Foreskin keratinocyte (primary cell): ENCODE measurements at places on chromosomes 13 and 19. TPM values are rescaled to one million over a fixed set of nuclear protein-coding genes. Genes with fewer than 3 reads are reported as not detected.

DNA sequence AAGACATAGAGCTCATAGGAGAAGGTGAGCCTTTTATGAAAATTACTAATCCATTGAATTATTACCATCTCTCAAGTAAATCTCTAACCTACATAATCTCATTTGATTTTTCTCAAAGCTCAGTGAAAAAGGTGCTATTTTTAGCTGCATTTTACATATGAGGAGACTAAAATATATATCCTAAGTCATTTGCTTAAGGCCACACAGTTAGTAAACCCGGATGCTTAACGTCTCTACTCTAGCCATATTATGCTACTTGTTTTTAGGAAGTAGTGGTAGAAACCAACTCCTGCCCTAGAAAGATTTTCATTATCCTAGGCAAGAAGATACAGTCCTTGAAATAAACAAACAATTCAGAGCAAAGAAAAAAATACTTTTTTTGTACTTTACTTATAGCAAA, 108.9 kb downstream of the RBM26 start:
- DNase-seq, result no peak

GRCh38 chr13:37488726-37489125, 109.8 kb downstream of the POSTN start:
- no peak for DNase-seq

DNA sequence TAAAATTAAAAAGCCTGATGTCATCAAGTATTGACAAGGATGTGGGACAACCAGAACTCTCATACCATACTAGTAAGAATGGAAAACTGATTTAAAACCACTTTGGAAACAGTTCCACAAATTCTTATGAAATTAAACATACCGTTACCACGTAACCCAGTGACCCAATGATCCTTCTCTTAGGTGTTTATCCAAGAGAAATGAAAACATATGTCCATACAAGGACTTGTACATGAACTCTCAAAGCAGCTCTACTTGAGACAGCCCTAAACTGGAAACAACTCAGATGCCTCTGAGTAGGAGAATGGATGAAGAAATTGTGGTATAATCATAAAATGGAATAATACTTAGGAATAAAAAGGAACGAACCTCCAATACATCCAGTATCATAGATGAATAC, 27.6 kb downstream of the SLC6A16 start:
- DNase-seq, result no peak

- DNase-seq, result no peak
These were observed 7.4 kb upstream of the TBXA2R start for GRCh38 chr19:3613818-3614661.

DNA sequence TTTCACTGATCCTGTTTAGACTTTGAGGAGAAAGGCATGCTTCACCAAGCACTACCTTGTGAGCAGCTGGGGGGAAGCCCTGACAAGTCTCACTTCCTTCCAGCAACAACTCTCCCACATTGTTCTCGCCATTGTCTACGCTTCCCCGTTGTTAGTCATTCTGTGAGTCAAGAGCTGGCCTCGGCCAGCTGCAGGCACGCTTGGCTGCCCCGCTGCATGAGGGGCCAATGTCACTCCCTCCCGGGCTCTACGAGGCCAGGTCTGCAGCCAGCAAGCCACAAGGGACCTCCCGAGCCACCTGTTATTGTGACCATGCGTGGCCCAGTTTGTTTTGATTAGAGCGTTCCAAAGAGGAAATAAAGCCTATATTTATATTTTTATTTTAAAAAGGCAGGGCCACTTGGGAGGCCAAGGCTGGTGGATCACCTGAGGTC, 220.9 kb downstream of the FOXO1 start:
- peak; percentile 99 for DNase-seq

Gene KCTD15
- 14.8 and 19.0 TPM in 2 replicates for polyA plus RNA-seq

- DNase-seq, result no peak
These were observed 642 bp downstream of the ZNF571 start for GRCh38 chr19:37593996-37594303.

GRCh38 chr13:81406639-81407292, 1065.8 kb upstream of the SPRY2 start:
- no peak for DNase-seq

Gene NCCRP1
- 0.23 and 0.46 TPM in 2 replicates for polyA plus RNA-seq

Gene CYP4F2
- 0.02 TPM in 1 of 2 replicates, not detected in the other for polyA plus RNA-seq

GRCh38 chr13:90281709-90282108, 1065.8 kb upstream of the MIR17HG start:
- no peak for DNase-seq

DNA sequence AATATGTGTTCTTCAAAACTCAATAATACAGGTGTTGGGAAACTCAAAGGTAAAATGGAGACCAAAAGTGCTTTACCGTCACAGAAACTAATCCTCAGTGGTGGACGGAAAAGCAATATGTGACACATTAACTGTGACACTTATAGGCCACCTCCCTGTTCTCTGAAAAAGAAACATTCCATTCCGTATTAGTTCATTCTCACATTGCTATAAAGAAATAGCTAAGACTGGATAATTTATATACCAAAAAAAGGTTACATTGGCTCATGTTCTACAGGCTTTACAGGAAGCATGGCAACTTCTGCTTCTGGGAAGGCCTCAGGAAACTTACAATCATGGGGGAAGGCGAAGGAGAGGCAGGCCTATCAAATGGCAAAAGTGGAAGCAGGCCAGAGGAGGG, 435.3 kb upstream of the HTR2A start:
- DNase-seq, result peak; percentile 27
